ENCODE measurements at places on chromosomes 2 and 18.

DNA sequence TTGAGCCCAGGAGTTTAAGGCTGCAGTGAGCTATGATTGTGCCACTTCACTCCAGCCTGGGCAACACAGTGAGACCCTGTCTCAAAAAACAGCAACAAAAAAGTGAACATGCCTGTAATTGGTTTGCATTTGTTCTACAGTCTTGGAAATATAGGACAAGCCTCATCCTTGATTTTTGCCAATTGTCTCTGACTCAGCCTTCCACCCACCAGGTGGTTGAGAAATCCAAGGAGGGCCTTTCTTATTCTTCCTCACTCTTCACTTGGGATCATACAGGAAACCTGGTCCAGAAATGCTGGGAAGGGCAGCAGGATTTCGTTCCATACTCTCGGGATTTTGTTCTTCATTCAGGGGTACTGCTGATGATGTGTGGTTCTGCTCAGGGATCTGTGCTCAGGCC is 94.6 kb downstream of the CDC42EP3 start:
- DNase-seq: no peak

- no peak for DNase-seq
Observed at GRCh38 chr2:156700681-156701080, 264.5 kb downstream of the GPD2 start.

GRCh38 chr2:202693503-202693902 is 58.7 kb downstream of the FAM117B start:
- no peak for DNase-seq

- DNase-seq: no peak
Observed at GRCh38 chr2:143251681-143252080, 122.5 kb downstream of the ARHGAP15 start.

DNA sequence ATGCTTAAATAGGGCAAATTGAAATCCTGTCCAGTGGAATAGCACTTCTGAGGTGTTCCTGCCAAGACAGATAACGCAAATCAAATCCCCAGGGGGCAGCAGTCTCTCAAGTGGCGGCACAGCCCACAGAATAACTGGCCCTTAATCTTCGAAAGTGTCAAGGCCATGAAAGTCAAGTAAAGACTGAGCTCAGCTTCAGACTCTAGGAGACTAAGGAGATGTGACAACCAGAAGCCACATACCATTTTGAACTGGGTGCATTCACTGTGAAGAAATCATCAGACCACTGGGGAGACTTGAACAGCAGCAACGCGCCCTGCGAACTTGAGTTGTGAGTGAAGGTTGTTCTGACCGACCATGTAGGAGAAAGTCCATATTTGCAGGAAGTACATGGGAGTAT is 66.0 kb upstream of the ASAP2 start:
- no peak for DNase-seq

DNA sequence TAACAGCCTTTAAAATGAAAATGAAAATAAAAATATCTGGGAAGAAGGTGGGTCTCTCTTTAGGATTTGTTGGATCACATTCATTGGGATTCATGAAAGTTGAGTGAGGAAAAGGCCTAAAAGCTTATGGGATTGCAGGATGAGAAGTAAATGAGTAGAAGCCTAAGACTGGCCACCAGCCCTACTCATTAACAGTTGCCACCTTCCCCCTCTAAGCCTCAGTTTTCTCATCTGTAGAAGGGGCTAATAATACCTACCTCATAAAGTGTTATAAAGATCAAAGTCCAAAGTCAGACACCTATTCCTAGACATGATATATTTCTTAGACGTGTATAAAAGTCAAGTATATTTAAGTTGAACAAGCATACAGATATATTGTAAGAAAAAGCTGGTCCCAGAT is 23.8 kb downstream of the RDH14 start:
- DNase-seq: no peak

DNA sequence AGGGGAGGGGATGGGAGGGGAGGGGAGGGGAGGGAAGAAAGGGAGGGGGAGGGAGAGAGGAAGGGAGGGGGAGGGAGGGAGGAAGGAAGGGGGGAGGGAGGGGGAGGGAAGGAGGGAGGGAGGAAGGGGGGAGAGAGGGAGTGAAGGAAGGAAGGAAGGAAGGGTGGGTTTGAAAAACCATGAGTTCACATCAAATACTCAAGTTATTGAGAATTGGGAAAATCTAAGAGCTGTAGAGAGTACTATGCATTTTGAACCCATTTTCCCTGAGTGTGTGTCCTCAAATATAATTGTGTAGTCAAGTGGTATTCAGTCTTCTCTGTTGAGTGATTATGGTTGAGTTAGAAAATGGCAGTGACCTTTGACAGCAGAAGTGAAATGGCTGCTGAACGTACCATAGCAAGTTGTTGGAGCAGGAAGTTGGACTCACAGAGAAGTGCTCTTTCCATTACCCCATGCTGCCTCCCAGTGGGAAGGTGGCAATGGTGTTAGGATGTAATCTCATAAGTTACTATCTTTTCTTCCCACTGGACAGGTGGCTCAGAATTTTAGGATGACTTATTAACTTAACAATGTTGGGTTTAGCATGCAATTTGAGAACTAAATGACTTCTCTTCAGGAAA is 214.6 kb downstream of the SETBP1 start:
- peak; percentile 53 for DNase-seq

GRCh38 chr18:78740876-78741275 is 238.7 kb upstream of the SALL3 start:
- DNase-seq: no peak

DNA sequence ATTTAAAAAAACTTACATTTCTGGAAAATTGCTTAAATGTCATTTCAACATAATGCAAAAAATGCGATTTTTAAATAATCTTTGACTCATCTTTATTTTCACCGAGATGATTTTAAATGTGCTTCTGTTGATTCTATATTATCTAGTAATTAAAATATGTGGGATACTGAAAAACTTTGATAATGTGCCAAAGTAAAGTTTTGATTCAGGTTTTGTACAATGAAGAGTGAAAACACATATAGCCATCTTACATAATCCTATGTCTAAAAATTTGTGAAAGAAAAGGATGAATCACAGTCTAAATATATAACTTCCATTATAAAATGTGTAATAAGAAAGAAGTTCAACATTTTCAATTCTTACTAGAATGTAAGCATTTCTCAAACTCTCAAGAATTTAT is 204.3 kb upstream of the ZC3H15 start:
- no peak for DNase-seq

- DNase-seq: no peak
Observed at GRCh38 chr2:44713170-44713569, 228.3 kb upstream of the SIX3 start.

Data from Caco-2 (cell line).